ENCODE measurements at places on chromosomes 16 and 17.

DNA sequence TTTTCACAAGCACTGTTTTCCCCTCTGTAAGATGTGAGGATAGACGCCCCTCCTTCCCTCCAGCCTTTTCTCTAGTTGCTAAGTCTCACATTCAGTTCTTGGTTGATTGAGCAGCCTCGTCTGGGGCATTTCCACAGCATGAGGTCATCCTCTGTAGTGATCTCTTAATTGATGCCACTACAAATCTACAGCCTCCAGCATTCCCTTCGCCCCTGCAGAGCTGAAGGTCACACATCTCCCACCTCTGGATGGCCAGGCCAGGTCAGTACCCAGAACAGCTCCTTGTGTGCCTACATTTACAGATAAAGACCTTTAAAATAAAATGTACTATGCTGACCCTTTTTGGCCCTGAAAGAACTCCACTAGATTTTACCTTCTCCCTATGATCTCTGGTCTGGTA lies 32.5 kb upstream of the CDH11 start:
- DNase-seq, result no peak

- no peak for DNase-seq
Measured at GRCh38 chr17:73985466-73986015, 217.9 kb upstream of the RPL38 start.

GRCh38 chr17:17353625-17354484 lies 50.7 kb downstream of the NT5M start:
- no peak for DNase-seq

DNA sequence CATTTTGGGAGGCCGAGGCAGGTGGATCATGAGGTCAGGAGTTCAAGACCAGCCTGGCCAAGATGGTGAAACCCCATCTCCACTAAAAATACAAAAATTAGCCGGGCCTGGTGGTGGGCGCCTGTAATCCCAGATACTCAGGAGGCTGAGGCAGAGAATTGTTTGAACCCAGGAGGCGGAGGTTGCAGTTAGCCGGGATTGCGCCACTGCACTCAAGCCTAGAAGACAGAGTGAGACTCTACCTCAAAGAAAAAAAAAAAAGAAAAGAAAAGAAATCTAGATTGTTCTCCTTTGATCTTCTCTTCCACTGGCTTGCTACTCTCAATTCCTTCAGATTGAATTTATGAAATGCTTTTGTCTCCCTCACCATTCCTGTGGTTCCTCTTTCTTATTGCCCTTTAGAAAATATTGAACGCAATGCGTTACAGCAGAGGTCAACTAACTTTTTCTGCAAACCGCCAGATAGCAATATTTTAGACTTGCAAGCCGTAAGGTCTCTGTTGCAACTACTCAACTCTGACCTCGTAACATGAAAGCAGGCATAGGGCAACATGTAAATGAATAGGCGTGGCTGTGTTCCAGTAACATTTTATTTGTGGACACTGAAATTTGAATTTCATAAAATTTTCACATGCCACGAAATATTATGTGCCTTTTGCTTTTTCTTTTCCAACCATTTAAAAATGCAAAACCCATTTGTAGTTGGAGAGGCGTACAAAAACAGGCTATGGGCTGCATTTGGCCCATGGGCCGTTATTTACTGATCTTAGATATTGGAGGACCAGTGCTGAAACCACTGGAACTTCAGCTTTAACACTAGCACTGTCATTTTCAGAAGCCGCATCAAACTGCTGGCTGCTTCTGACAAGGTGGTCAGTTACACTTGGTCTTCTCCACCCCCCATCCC lies 24.8 kb downstream of the PITPNC1 start:
- DNase-seq, result no peak

- DNase-seq, result no peak
Measured at GRCh38 chr16:78882751-78883150, 717.8 kb downstream of the MAF start.

DNA sequence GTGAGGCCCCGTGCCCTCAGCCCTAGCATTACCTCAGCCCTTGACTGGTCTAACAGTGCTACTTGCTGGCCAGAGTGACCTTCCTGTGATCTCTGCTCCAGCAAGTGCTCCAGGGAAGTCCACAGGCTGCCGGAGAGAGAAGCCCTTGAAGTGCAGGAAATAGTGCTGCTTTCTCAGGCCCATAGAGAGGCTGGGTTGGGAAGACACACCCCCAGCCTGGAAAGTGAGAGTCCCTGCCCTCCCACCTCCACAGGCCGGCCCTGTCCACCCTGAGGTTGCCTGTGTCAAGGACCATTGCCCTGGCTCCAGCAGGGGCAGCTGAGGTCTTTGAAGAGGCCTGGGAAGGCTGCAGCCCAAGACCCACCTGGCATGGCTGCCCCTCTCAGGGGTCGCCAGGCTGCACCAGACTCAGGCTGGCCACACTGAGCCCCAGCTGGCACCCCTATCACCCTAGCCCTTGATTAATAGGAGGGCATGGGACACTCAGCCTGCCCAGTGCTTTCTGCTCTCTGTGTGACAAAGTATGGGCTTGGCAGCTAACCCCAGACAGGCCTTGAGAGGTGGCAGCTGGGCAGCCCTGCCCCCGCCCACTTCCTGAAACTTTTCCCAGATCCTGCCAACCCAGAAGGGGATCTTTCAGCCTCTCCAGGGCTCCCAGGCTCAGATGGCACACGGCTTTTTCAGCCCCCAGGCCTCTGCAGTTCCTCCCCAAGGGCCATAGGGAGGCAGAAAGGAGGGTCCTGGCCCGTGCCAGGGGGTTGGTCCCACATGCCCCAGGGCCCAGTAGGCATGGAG lies 21.7 kb downstream of the ATP6V0D1 start:
- no peak for DNase-seq

- DNase-seq, result no peak
Measured at GRCh38 chr16:67734731-67735201, 15.7 kb upstream of the GFOD2 start.

DNA sequence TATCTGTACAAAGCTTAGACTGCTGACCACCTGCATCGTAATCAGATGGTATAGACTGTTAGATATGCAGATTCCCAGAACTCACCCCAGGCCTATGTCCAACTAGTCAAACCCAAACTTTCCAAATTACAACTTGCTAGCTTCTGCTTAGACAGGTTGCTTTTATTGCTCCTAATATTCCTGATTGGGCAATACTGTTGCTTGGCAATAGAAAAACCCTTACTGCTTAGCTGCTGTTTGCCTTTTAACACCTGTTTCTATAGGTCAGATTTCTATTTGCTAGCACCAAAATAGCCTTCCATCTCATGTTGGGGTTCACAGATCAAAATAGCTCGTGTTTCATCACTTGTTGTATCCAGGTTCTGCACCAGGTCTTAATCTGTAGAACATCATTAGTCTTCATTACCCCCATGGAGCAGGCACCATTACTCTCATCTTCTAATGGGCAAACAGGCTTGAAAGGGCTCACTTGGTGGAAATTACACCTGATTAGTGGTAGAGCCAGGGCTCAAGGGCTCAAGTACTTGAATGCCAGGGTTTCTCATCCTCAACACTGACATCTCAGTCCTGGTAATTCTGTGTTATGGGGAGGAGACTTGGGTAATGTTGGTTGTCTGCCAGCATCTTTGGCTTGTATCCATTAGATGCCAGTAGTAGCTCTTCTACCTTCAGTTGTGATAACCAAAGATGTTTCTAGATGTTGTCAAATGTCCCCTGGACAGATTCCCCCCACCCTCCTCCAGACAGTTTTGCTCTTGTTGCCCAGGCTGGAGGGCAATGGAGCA lies 2.7 kb downstream of the ZP2 start:
- no peak for DNase-seq

DNA sequence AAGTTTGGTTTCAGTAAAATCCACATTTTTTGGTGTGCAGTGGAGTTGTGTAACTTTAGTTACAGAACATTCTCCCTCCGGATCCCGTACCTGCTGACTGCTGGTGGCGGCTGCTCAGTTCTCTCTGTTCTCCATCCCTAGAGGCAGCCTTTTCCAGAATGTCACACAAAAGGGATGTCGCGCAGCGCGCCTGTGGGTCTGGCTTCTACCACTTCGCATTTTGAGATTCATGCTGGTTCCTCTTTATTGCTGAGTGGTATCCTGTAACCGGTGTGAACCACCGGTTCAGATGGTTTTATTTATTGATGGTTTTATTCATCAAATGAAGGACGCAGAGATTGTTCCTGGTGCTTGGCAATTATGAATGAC lies 981 bp upstream of the CEP131 start:
- no peak for DNase-seq

DNA sequence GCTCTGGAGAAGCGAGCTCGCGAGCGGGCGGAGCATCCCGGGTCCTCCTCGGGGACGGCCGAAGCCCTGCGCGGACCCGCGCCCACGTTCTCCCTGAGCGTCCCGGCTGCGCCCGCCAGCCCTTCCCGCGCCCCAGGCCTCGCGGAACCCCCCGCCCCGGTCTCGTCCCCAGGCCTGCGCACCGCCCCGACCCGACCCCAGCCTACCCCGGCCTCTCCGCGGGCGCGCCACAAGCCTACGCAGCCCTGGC lies 159 bp downstream of the USP36 start:
- DNase-seq, result no peak

GRCh38 chr16:66357523-66357928 lies 9.0 kb upstream of the CDH5 start:
- no peak for DNase-seq

GRCh38 chr17:46877466-46877865 lies 26.1 kb downstream of the WNT9B start:
- no peak for DNase-seq

GRCh38 chr17:40450175-40450574 lies 6.9 kb downstream of the IGFBP4 start:
- DNase-seq, result no peak

- DNase-seq, result no peak
Measured at GRCh38 chr16:69894676-69895075, 56.5 kb upstream of the CLEC18A start.

- no peak for DNase-seq
Measured at GRCh38 chr17:80592243-80592642, 47.6 kb downstream of the RPTOR start.

DNA sequence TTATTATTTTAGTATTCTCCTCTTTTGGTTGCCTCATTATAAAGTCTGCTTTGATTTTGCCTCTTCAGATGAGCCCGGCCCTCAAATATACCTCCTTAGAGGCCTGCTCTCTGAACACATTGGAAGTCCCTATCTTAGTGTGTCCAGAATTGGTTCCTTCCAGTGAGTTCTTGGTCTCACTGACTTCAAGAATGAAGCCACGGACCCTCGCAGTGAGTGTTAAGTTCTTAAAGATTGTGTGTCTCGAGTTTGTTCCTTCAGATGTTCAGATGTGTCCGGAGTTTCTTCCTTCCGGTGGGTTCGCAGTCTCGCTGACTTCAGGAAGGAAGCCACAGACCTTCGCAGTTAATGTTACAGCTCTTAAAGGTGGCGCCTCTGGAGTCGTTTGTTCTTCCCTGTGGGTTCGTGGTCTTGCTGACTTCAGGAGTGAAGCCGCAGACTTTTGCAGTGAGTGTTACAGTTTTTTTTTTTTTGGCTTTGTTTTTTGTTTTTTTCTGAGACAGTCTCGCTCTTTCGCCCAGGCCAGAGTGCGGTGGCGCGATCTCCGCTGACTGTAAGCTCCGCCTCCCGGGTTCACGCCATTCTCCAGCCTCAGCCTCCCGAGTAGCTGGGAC lies 45.8 kb upstream of the NOS2 start:
- no peak for DNase-seq

- DNase-seq, result peak; percentile 79
Measured at GRCh38 chr16:70778901-70779309, 22.1 kb downstream of the VAC14 start.

Data from smooth muscle cell of the brain vasculature (primary cell).